CD8-positive, alpha-beta memory T cell (primary cell): ENCODE measurements at places on chromosomes 11 and 22. TPM values are rescaled to one million over a fixed set of nuclear protein-coding genes. Genes with fewer than 3 reads are reported as not detected.

Gene OR5W2
- total RNA-seq: not detected

Gene SLC17A6
- total RNA-seq: not detected

Gene KDM4E
- total RNA-seq: not detected

Gene DUSP8
- total RNA-seq: 4.0 TPM

Gene NRGN
- total RNA-seq: 6.4 TPM

DNA sequence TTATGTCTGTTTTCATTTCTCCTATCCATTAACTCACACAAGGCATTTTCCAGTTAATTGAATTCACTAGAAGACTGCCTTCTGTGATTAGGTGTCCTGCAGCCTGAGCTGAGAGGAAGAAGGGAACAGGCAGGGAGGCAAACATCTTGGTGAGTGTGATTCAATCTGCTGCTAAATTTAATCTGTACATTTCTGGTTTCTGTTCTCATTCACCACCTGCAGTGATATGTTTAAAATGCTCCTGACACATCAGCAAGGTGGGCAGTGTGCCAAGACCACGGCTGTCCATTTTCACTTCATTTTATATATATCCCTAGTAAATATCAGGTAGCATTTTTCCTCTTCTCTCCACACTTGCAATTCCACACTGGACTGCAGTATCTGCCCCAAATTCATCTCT, 416.5 kb downstream of the TMEM135 start:
- DNase-seq: no peak

- no peak for DNase-seq
Measured at GRCh38 chr11:68202165-68202564, 10.9 kb downstream of the KMT5B start.

DNA sequence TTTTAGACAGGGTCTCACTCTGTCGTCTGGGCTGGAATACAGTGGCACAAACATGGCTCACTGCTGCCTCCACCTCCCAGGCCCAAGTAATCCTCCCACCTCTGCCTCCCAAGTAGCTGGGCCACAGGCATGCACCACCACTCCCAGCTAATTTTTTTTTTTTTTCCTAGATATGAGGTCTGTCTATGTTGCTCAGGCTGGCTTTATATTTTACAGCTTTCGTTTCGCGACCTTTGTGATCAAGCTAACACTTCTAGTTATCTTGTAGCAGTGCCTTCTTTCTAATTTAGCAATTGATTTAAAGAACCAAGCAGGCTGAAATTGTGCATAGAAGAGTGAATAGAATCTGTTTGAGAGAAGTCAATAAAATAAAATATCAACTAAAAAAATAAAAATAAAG, 11.3 kb downstream of the CKAP5 start:
- DNase-seq: no peak

GRCh38 chr11:73565804-73566203, 32.1 kb downstream of the FAM168A start:
- DNase-seq: no peak

DNA sequence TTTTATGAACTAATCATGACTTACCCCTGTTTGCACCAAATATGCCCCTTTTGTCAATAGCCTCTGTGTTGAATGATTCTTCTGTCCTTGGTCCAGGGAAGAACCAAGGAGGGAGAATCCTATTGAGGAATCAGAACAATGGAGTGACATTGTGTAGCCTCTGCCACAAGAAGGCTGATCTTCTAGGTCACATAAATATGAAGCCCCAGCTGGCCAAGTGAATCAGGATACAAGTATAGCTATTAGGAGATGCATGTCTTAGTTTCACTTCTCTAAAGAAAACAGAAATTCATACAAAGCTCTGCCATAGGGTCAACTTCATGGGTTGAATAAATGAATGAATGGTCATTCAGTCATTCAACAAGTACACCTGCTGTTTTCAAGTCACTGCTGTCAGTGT, 118.2 kb upstream of the BLID start:
- DNase-seq: no peak

GRCh38 chr11:111559800-111560464, 19.4 kb downstream of the LAYN start:
- DNase-seq: no peak

DNA sequence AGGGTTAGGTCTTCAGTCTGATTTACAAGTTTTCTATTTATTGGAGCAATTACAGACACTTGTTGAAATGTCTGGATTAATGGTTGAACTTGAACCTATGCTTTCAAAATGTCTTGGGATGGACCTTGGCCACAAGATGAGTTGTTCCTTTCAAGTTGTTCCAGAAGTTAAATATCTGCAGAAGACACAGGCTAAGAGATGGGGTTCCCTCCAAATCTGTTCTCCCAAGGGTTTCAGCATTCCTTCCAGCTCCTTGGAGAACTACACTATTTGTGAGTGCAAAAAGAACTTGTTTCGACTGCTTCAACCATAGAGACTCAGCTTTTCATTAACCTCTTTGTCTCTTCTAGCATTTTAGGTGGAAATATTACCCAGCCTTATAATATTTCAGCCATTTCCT, 189.0 kb upstream of the BLID start:
- DNase-seq: no peak

DNA sequence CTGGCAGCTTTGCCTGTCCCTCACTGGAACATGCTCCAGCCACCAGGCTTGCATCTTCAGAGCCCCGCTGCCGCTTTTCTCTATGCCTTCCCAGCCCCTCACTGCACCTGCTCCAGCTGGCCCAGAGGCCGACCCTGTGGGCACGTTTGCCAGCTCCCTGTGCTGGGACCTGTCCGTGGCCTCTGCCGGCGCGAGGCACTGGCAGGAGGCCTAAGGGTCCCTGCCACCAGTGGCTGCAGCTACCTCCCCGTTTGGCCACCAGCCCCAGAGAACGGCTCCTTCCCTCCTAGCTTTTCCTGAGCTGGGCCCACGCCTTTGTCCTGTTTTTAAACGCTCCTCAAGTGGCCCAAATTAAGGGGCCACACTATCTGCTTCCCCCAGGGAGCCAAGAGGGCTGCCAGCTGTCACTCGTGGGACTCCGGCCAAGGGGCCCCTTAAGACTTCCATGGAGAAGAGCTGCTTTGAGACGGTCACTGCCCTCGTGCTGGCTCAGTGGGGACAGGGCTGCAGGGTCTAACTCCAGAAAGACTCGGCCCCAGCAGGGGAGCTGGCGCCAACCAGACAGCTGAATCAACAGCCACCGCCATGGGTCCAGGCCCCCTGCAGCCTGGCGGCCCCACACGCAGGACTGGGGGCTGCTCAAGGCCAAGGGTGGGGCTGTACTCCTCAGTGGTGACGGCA, 24.6 kb upstream of the WNT7B start:
- DNase-seq: no peak

- DNase-seq: no peak
Measured at GRCh38 chr22:45533703-45534102, 31.0 kb downstream of the FBLN1 start.

DNA sequence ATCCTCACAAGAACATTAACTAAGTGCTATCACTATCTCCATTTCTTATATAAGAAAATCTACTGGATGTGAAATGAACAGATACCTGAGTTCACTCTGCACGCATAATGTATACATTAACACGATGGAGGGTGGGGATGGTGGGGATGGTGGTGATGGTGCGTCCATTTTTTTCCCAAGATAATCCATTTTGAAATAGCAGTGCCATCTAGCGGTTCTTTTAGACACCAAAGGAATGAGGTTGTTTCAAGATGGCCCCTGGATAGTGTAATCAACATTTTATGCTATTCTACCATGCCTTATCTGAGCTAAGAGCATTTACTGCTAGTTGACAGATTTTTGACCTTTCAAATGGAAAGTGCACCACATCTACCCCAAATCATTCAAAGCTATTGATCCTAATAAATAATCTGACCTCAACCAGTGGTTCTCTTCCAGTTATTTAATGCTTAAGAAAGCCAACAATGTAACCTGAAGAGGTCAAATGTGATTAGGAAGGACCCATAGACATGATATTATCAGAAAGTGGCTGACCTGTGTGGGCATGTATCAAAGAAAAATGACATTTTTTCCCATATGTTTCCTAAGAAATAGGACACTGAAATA, 714.7 kb upstream of the TENM4 start:
- no peak for DNase-seq

DNA sequence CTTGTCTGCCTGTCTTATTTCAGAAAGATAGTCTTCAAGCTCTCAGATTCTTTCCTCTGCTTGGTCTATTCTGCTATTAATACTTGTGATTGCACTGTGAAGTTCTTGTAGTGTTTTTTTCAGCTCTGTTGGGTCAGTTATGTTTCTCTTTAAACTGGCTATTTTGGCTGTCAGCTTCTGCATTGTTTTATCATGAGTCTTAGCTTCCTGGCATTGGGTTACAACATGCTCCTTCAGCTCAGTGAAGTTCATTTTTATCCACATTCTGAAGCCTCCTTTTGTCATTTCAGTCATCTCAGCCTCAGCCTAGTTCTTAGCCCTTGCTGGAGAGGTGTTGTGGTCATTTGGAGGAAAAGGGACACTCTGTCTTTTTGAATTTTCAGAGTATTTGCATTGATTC, 15.5 kb upstream of the DEPDC7 start:
- DNase-seq: no peak

GRCh38 chr11:62400281-62400680, 18.6 kb upstream of the SCGB1A1 start:
- DNase-seq: no peak

DNA sequence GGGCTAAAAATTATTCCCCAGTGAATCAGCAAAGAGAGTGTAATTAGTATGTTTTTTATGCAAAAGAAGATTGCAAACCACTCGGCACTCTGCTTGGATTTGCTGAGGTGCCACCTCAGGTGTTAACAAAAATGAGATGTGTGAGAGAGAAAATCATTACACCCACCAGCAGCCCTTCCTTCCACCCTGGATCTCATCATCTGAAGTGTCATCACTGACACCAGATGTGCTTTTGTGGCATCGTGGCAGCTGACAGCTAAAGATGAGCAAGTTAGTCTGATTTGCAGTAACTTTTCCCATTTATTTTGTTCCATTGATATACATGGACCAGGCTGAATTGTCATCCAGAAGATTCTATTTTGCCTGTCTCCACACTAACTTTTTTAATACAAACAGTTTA, 44.6 kb upstream of the PAK1 start:
- DNase-seq: no peak

- no peak for DNase-seq
Measured at GRCh38 chr11:112884012-112884767, 77.0 kb upstream of the NCAM1 start.

DNA sequence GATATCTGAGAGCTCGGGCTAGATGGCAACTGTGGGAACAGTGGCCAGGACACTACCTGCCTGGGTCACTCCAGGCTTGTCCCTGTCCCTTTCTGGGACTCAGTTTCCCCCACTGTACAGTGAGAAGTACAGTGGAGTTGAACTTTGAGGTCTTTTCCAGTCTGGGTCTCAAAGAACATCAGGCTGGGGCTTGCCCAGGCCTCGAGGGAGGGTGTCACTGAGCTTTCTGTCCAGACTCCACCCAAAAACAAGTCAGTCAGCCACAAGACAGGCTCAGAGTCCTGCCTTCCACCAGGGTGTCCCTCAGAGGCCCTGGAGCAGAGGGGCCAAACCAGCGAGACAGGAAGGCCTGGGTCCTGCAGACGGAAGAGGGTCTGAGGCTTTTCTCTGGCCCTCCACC, 2.0 kb upstream of the PLA2G3 start:
- DNase-seq: no peak

DNA sequence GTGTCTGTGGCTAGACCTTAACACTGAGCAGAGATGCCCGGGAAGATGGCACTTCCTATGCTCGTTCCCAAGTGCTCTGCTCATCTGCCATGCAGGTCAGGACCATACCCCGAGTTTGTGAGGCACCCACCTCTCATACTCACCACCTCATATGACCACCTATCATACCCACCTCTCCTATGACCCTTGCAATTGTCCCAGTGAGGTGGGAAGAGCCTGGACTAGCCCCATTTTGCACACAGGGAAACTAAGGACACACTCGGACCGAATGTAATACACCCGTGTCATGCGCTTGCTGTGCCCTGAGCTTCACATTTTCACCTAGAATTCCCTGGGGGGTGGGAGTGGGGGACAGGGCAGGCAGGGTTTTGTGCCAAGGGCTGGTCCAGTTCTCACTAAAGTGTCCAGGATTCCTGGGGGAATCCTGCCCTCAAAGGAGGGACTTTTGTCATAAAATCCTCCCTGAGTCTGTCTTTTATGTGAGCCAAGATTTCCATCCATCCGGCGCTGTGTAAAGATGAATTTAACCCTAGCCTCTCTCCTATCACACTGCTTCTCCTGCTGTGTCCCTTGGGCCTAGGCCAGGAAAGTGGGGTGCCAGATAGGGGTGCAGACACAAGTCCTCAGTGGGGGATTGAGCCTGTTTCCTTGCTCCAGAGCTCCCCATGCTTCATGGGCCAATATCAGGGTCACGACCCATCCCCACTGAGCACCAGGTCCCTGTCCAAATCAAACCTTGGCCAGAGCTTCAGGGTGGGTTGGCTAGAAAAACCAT, 20.0 kb downstream of the TPBGL start:
- DNase-seq: no peak

GRCh38 chr22:19354201-19354600, 62.7 kb upstream of the CLTCL1 start:
- no peak for DNase-seq

GRCh38 chr11:131987703-131988102, 617.3 kb downstream of the NTM start:
- no peak for DNase-seq
